ENCODE measurements at places on chromosomes 1 and 21.

- DNase-seq, result no peak
These were observed 647.9 kb upstream of the CAMK1G start for GRCh38 chr1:208935517-208936187.

- DNase-seq, result peak; percentile 55
These were observed 65.2 kb downstream of the OLFML2B start for GRCh38 chr1:161958425-161958824.

DNA sequence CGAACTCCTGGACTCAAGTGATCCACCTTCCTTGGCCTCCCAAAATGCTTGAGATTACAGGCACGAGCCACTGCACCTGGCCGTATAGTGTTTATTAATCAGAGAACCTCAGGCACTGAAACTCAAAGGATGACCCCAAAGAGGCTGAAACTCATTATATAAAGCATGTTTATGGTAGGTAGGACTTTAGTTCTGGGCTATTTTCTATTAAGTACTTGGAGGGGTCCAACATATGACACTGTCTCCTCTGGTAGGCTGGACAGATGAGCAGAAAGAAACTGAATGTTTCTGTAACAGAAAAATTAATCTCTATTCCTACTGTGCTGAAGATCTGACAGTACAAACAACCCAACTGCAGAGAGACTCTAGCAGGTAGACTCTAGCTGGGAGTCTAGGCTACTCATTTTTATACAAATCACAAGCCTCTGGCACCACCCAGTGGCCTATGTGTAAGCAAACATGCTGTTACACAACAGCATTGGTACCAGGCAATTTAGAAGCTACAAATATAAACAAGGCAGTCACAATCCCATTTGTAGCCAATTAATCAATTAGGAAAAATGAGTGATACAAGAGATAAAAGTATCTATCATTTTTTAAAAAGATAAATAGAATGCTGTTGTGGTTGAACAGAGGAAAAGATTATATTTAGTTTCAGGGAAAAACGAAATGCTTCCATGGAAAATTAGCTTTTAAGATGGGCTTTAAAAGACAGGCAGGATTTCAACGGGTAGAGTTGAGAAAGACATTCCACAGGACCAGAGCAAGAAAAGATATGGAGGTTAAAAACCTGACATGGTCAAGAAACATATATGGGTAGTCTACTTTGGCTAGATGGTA lies 10.4 kb downstream of the DCAF8 start:
- DNase-seq, result peak; percentile 77

- no peak for DNase-seq
These were observed 129.9 kb upstream of the ZRANB2 start for GRCh38 chr1:71210718-71211117.

Measured in fibroblast of mammary gland (primary cell).